Cardiac septum (tissue), 1 donor: ENCODE measurements at places on chromosomes 5 and 9.

GRCh38 chr9:25857147-25857546 lies 178.9 kb upstream of the TUSC1 start:
- DNase-seq: no peak

DNA sequence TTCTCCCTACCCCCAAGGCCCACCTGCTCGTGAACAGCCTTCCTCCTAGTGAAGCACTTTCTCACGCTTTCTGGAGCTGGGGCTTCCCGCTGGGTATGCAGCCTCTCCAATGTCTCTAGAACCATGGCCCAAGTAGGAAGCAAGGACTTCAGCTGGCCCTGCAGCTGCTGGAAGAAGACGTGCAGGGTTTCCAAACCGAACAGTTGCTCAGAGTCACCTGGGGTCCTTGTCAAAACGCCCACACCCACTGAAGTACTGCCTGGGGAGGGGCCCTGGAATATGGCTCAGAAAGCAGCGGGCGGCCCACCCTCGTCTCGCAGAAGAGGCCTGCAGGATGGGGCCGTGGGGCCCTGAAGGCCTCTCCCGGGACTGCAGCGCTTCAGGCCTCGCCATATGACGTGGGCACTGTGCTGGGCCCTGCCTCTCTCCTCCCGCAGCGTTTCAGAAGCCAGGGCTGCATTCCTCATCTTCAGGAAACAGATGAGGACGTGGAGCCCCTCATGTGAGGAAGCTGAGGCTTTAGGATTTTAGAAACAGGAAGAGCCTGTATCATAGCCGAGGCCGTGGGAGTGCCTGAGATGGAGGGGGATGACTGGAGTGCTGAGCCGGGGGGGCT lies 116.0 kb upstream of the LMX1B start:
- peak; percentile 70 for DNase-seq

GRCh38 chr9:91991721-91992341 lies 41.8 kb upstream of the ROR2 start:
- no peak for DNase-seq

DNA sequence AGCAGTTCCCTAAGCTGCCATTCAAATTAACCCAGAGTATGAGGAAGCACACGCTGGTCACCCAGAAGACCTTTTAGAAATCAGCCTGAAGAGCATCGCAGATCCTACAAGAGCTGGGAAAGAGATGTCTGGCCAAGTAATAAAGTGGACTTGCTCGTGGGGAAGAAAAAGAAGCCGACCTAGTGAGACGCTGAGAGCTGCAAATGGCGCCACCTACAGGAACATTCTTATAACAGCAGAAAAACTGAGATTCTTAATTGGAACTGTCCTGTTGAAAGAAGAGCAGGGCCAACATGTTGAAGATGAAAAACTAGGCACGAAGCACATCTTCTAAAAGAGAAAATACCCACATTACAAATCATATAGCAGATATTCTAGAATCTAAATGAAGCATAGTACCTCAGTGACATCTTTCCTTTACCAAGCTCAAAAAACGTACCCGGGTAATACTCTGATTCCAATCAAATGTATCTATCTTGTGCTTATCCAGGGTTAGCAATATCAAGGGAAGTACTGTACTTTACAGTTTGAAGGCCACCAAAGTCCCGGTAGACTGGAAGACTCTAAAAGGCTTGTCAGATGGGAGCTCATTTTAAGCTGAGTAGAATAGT lies 3.9 kb upstream of the GNAQ start:
- DNase-seq: no peak

GRCh38 chr5:96851312-96852062 lies 24.8 kb upstream of the ERAP2 start:
- DNase-seq: no peak
